ENCODE measurements at places on chromosomes 3 and 15.
A peak's percentile ranks its signal among the peaks of the same experiment; 100 is the strongest.

- peak; percentile 90 for DNase-seq
Observed at GRCh38 chr3:114496874-114497273, 203.0 kb downstream of the TIGIT start.

DNA sequence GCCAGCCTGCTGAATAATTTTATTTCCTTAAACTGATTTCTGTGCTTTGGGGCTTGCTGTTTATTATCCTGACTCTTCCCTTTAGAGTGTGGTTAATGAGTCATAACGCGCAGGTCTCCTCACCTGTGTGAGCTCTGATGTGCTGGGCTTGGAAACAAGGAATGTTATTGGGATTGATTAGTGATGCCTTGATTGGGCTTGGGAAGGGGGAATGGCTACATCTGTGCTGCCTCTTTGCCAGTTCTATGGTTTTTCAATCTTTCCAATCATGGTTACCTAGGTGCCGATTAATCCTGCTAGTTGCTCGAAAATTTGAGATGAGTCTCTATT lies 161.0 kb downstream of the THSD4 start:
- DNase-seq, result no peak

DNA sequence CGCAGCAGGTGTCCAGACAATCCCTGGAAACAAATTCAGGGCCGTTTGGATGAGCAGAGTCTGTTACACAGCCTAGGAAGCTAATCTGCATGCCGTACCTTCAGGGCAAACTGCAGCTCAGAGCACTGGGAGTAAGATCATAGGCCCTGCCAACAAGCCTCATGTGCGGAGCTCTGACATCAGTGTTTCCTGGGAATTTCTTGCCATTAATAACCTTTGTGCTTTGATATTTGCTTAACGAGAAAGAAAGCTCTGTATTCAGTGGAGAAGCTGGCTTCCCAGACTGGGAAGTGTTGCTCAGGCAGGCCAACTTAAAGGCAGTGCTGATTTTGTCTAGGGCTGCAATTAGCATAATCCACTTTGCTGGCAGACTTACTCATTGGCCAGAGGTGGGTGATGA lies 116.1 kb upstream of the KLHL25 start:
- no peak for DNase-seq

DNA sequence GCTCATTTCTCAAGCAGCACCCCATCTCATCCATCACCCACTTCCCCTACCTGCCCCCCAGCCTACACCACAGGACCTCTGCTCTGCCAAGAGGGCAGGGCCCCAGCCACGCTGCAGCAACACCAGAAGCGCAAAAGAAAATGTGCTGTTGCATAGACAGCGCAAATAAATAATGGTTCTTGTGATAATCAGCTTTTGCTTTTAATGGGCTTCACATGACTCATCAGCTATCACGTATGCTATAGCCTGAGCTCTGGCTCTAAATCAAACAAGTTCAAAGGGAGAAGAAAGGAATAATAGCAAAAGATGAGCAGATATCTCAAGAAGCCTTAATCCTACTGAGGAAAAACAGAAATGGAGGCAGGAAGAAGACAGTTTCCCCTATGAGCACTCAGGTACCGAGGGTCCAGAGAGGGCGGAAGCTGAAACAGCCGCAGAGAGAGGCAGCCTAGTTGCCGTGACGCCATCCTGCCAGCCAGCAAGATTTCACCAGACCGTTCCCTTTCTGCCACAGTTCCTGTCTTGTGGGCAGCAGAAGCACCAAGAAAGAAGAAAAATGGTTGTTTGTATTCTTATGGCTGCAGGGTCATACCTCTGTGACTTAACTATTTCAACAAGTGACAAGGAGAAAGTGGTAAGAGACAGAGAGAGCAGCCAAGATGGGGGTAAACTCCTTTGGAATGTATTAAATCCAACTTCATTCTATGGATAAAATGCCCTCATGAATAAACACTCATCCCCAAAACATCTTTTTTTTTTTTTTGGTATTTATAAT lies 22.0 kb downstream of the RAB27A start:
- peak; percentile 95 for DNase-seq

DNA sequence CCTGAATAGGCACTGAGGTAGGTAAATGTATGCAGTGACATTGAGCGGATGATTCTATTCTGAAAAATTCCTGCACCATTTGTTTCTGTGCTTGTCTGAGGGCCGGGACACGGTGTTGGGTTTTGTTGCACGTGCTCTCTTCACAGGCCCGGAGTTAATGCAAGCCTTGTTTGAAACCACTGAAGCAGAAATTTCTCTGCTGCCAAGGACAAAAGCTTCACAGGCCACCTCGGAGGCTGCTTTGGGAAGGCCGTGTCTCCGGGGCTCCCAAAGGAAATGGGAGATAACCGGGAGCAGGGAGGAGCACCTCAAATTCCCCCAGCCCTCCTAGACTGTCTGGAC lies 179.4 kb downstream of the OPA1 start:
- DNase-seq, result no peak

DNA sequence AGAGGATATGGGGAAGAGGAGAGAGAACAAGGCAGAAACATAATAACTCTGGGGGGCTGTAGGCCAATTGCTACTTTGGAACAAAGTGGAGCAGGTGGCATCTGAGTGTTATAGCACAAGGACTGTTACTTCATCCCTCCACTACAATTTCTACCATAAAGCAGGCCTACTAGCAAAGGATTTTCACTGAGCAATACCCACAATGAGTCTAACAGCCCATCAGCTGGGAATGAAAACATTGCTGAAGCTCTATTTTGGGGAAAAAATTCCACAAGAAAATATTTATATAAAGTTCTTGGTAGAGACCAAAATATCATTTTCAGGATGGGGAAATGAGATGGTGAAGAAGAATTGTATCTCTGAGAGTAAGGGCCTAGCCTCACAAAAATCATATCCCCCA lies 3.6 kb upstream of the SHC4 start:
- DNase-seq, result no peak

- DNase-seq, result no peak
Observed at GRCh38 chr3:183619624-183620251, 15.7 kb upstream of the KLHL24 start.

- DNase-seq, result peak; percentile 42
Observed at GRCh38 chr3:16249336-16249735, 15.4 kb downstream of the DPH3 start.

DNA sequence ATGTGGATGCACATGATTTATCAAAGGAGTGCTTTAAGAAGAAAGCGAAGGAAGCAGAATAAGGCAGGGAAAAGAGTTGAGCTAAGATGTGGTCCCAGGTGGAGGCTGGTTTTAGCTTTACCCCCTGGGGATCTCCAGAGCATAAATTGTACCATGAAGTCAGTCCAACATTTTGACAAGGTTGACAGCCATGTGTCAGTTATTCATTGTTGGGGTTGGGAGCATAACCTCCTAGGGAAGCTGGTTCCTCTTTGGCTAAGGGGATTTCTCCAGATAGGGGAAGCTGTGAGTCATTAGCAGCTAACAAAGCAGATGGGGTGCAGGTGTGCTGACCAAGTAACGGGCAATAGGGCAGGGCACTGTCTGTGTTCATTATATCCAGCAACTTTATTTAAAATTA lies 123.7 kb upstream of the IGSF10 start:
- no peak for DNase-seq

- peak; percentile 8 for DNase-seq
Observed at GRCh38 chr3:99012051-99012450, 110.6 kb upstream of the DCBLD2 start.

- DNase-seq, result no peak
Observed at GRCh38 chr15:90177012-90177411, 24.1 kb upstream of the SEMA4B start.

GRCh38 chr15:35115155-35115725 lies 30.1 kb upstream of the NANOGP8 start:
- peak; percentile 75 for DNase-seq

- DNase-seq, result no peak
Observed at GRCh38 chr15:40899536-40900207, 5.4 kb downstream of the VPS18 start.

DNA sequence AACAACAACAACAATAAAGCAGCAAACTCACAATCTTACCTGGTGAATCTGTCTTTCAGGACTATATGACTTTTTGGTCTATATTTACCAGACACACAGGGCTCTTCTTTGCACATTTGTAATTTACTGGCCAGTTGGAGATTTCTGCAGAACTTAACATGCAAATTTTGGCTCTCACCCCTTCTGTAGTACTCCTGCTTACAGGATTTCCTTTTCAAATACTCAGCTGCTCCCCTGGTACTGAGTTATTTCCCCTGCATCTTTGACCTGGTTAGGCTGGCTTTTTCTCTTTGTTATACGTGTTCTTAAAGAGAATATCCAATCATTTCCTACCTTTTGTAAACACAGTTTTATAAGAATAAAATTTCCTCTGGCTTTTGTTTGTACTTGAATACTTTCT lies 228.0 kb downstream of the MBNL1 start:
- no peak for DNase-seq

DNA sequence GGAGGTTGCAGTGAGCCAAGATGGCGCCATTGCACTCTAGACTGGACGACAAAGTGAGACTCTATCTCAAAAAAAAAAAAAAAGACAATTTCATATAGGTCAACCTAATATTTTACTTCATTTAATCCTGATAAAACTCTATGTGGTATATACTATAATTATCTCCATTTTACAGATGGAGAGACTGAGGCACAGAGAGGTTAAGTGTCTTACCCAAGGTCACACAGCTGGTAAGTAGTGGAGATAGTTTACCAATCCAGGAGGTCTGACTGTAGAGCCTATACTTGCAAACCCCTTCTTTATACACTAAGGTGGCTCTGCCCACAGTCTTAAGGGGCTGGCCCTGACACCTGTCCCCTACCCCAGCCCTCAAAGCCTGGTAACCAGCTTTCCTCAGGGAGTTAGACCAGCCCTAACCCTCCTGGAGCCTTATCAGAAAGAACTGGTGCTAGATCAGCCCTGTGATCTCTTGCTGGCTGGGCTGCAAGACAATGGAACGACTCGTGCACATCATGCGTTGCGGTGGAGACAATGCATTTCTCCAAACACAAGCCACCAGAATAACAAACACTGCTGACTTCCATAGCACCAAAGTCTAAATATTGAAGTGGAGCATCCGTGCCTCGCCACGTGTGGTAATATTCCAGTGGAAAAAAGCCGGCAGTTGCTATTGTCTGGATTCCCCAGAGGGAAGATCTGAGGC lies 60.0 kb upstream of the SMAD3 start:
- DNase-seq, result no peak

DNA sequence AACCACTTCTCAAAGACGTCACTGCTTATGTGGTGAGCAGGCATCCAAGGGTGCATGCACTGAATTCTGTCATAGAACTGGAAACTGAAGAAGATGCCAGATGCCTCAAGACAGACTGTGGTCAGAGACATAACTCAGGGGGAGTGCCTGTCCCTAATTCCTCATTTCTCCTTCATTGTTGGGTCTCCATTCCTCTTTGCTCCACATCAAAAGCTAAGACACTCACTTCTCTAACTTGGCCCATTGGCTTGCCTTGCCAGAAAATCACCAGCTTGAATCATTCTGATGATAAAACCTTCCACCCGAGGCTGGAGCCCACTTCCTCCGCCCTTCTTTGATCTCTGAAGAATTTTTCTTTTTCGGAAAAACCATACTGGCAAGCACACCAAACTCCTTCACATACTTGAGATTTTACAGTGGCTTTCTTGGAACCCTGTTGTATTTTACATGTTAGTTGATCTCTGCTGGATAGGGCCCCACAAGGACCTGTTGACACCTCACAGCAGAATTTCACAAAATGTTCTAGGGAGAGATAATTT lies 69.9 kb downstream of the COL8A1 start:
- DNase-seq, result peak; percentile 34

GRCh38 chr3:133489466-133490085 lies 83.9 kb upstream of the CDV3 start:
- no peak for DNase-seq

GRCh38 chr3:109411547-109411946 lies 74.2 kb upstream of the DPPA4 start:
- DNase-seq, result no peak

DNA sequence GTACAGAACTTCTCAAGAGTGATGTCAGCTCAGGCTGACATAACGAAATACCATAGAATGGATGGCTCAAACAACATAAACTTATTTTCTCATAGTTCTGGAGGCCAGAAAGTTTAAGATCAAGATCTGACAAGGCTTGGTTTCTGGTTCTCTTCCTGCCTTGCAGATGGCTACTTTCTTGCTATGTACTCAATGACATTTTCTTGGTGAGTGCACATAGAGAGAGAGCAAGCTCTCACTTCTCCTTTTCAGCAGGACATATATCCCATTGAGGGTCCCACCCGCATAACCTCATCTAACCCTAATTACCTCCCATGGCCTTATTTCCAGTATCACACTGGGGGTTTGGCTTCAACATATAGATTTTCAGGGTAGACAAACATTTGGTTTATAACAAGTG lies 1072.1 kb downstream of the PLOD2 start:
- no peak for DNase-seq

- peak; percentile 94 for DNase-seq
Observed at GRCh38 chr3:64152086-64152485, 73.2 kb downstream of the PRICKLE2 start.

DNA sequence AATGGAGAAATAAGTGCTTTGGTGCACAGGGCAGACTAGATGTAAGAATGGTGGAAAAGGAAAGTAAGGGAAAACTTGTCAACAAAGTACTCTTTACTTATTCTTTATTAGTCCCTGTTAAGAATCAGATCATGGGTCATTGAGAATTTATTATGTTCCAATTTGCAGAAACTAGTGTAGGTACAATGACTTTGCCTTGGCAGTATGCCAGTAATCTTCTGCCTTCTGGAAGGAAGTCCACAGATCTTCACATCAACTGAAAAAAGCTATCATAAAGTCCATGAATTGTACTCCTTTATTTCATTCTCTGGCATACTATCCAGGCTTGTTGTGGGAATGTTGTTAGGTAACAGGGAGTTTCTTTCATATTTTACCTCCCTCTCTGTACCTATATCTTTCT lies 88.2 kb upstream of the FLNB start:
- DNase-seq, result peak; percentile 25

- no peak for DNase-seq
Observed at GRCh38 chr3:13509059-13509815, 29.1 kb downstream of the HDAC11 start.

DNA sequence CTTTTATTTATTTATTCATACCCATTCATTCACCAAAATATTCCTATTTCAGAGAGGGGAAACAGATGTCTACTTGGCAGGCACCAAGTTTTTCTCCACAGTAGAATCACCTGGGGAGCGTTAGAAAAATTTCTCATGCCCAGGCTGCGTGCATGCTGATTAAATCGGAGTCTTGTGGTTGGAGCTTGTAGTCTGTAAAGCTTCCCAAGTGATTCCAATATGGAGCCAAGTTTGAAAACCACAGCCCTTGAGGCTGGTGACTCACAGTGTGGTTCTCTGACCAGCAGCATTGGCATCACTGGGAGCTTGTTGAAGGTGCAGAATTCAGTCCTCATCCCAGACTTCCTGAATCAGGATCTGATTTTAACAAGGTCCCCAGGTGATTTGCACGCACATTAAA lies 49.7 kb downstream of the PDHB start:
- peak; percentile 98 for DNase-seq

- peak; percentile 62 for DNase-seq
Observed at GRCh38 chr15:56765251-56765650, 31.9 kb upstream of the ZNF280D start.

GRCh38 chr3:149989307-149989706 lies 18.6 kb upstream of the PFN2 start:
- DNase-seq, result no peak

Measured in fibroblast of villous mesenchyme (primary cell).